ENCODE measurements at places on chromosomes 3 and 15.

GRCh38 chr3:43692971-43693370 is 2.2 kb downstream of the ABHD5 start:
- no peak for DNase-seq

DNA sequence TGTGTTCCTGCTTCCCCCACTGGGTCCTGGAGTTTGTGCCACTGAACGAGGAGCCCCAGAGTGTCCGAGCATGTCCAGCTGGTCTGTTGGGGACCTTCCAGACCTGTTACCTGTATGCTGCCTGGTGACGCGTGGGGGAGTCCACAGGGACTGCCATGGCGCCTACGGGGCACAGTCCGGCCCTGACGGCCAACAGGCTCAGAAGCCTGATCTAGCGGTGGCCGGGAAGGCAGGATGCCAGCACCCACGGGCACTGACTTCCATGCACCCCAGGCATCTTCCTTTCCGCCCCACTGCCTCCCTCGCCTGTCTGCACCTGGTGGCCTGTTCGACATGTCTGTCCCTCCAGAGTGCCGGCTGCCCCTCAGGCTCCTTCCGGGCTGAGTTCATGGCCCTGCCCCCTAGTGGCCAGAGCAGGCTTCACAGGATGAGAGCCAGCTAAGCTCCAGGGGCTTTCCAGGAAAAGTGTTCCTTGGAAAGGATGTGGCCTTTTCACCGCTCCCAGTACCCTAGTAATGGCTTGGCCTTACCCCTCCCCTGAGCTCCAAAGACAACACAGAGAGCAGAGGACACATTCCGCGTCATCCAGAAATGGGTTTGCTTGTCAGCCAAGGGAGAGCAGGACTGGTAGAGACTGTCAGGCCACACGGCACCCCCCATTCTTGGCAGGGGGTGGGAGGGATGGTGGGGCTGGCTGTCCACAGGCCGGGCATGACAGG is 35.7 kb downstream of the NGRN start:
- peak; percentile 44 for DNase-seq

DNA sequence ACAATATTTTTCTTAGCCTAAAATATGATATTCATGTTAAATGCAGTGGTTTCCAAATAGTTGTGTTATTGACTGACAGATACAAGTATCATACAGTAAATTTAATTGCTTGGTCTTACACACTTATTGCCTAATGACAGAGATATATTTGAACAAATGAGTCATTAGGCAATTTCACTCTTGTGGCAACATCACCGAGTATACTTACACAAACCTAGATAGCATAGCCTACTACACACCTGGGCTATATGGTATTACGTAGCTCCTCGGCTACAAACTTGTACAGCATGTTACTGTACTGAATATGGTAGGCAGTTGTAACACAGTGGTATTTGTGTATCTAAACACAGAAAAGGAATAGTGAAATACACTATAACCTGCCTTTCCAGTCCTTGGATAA is 50.3 kb downstream of the SERPINI1 start:
- DNase-seq: no peak

- no peak for DNase-seq
These were observed 125.0 kb downstream of the ZNF280D start for GRCh38 chr15:56608140-56608778.

DNA sequence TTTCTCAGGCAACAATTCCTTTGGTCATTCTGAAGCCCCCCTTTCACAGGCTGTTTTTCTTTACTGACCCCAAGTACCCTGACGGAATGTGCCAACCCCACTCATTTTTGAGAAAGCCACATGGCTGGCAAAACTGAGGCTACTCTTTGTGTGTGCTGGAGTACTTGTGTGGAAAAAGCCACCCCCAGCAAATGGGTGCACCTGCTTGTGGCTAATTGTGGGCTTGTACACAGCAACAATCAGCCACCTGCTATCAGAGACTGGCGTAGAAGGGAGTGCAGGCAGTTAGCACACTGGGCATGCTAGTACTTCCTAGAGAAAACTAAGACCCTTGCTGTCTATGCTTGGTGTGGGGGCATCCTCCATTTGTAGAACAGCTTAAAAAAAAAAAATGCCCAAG is 110.1 kb upstream of the LMOD3 start:
- no peak for DNase-seq

DNA sequence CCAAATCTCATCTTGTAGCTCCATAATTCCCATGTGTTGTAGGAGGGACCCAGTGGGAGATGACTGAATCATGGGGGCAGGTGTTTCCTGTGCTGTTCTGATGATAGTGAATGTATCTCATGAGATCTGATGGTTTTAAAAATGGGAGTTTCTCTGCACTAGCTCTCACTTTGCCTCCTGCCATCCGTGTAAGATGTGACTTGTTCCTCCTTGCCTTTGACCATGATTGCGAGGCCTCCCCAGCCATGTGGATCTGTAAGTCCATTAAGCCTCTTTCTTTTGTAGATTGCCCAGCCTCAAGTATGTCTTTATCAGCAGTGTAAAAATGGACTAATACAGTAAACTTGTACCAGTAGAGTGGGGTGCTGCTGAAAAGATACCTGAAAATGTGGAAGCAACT is 44.5 kb downstream of the DUT start:
- DNase-seq: no peak

DNA sequence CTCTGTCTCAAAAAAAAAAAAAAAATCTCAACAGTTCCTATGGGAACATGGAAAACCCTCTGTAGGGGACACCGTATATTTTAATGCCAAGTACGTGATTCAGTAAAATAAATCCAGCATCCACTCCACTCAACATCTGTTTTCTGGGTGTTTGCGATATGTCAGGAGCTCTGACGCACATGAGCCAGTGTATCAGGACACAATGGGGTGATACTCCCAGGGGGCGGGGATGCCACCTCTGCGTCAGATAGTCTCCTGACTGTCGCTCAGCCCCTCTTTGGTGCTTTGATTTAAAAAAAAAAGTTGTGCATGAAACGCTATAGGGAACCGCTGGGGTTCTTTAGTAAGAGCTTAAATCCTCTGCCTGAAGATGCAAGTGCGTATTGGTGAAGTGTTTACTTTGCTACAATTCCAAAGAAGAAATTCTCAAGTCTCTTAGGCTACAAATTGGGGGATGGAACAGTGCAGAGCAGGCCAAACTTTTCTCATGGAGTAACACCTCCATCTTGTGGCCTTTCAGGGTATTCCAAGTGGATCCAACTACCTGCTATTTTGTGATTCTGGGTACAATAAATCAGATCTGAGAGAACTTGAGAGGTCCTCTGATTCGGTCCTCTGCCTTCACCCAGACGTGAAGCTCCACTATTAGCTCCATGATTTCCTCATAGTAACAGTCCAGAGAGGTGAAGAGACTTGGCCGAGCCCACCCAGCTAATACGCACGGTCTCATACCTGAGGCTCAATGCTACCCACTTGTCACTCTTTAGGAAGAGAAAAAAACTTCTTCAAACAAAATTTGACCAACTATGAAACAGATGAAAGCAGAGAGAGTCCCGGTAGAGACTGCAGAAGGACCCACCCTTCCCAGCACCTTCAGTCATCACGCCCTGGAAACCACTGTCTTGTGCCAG is 9.3 kb upstream of the NR2E3 start:
- DNase-seq: no peak
